CD4-positive, alpha-beta T cell (primary cell): ENCODE measurements at places on chromosomes 3 and 15. TPM values are rescaled to one million over a fixed set of nuclear protein-coding genes. Genes with fewer than 3 reads are reported as not detected.

DNA sequence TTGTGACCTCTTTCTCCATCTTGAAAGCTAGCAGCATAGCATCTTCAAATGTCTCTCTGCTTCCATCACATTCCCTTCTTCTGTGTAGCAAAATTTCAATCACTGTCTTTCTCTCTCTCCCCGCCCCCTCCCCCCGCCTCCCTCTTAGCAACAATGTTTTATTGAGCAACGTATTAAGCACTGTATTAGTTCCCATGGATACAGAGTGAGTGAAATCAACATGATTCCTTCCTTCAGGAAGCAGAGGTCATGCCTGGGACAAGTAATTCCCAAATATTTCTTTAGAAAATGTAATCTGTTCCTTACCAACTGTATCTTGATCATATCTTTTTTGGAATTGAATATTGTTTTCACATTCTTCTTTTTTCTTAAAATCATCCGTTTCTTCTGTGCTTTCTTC, 373.7 kb upstream of the NECTIN3 start:
- DNase-seq: no peak

DNA sequence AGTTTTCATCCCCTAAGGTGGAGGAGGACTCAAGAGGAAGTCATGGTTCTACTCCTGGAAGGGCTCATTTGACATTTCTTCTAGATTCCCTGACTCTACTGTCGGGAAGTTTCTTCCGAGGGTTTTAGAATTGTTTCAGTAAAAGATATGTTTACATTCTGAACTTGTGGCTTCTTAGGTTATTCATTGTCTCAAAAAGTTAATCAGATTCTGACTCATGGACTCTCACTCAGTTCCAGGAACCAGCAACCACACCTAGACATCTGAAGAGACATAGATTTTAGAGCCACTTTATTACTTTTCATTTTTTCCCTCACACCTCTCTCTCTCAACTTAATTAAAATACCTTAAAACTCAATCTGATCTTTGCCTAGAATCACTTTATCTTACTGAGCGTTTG, 862.6 kb downstream of the AGBL1 start:
- DNase-seq: no peak

GRCh38 chr3:137509354-137510045, 254.6 kb upstream of the SOX14 start:
- no peak for DNase-seq

GRCh38 chr3:46859001-46859710, 4.1 kb downstream of the MYL3 start:
- DNase-seq: no peak

GRCh38 chr3:105365081-105365390, 1.7 kb upstream of the ALCAM start:
- no peak for DNase-seq

DNA sequence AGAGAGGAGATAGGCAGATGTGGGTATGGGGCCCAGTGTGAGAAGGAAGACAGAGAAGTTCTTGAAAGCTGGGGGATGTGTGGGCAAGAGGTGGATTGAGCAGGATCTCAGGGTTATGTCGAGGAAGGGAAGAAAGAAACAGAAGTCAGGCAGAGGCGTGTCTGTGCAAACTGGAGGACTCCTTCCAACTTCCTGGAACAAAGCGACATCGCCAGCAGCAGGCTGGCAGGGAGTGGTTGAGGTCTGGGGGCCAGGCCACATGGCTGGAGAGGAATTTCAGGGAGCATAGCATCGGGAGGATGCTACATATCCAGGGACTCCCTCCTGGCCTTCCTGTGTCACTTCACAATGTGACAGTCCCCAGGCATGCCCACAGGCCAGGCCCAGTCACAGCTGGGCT, 42.9 kb upstream of the MYZAP start:
- no peak for DNase-seq

DNA sequence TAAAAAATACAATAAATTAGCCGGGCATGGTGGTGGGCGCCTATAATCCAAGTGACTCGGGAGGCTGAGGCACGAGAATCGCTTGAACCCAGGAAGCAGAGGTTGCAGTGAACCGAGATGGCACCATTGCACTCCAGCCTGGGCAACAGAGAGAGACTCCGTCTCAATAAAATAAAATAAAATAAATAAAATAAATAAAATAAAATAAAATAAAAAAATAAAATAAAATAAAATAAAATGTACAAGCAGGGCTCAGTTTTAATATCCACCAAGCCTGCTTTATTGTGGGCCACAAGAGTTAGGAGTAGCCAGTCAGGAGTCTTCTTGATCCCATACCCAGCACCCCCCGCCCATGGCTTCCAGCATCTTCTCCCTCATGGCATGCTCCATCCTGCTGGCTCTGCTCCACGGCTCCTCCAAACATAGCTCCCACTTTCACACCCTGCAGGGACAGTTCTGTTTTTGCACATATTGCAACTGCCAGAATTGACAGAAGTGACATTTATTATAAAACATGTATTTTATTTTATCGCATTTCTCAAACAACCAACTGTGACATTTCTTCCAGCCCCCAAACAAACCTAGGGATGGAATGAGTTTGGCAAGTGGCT, 42.6 kb upstream of the RGMA start:
- DNase-seq: no peak

GRCh38 chr3:45538641-45538986, 55.9 kb upstream of the LIMD1 start:
- DNase-seq: no peak

DNA sequence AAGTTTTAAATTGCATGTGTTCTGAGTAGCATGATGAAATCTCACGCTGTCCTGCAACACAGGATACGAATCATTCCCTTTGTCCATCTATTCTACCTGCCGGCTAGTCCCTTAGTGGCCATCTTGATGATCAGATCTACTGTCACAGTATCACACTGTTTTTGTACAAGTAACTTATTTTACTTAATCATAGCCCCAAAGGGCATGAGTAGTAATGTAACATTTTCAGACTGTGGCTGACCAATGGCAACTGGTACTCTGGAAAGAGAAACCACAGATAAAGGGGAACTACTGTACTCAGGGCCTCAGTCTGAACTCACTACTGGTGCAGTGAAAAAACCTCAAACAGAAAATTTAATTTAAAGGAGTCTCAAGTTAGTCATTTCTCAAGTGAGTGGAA, 127.3 kb upstream of the MRPL3 start:
- no peak for DNase-seq

- DNase-seq: no peak
Observed at GRCh38 chr3:117404141-117404540, 694.6 kb downstream of the TUSC7 start.

DNA sequence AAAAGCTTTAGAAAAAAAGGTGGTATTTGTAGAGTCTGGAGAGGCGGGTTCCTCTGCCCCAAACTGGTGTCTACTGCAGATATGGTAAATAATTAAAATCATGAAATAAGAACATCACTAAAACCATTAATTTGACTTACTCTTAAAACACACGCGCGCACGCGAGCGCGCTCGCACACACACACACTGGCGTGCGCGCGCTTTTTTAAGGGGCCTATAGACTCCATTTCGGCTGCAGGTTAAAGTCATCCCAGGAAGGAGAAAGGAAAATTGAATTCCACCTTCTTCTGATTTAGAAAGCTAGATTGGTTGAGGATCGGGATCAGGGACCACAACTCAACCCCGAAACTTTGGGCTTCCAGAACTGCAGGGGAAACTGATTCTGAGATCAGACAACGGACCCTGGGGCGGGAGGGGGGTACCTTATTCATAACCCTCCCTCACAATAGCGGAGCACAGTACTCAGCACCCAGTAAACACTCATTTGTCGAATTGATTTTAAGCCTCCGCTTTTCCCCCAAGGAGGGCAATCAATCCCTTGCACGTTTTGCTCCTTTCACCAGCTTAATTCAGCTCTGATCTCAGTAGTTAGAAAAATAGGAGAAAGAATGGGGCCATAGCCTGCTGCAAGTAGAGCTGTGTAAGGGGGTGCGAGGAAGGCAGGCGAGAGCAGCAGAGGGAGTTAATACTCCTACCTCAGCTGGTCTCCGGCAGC, 509 bp upstream of the LRRC3B start:
- no peak for DNase-seq

GRCh38 chr3:173690542-173691180, 293.1 kb downstream of the NLGN1 start:
- DNase-seq: no peak

GRCh38 chr3:25476639-25477038, 48.6 kb downstream of the RARB start:
- no peak for DNase-seq

DNA sequence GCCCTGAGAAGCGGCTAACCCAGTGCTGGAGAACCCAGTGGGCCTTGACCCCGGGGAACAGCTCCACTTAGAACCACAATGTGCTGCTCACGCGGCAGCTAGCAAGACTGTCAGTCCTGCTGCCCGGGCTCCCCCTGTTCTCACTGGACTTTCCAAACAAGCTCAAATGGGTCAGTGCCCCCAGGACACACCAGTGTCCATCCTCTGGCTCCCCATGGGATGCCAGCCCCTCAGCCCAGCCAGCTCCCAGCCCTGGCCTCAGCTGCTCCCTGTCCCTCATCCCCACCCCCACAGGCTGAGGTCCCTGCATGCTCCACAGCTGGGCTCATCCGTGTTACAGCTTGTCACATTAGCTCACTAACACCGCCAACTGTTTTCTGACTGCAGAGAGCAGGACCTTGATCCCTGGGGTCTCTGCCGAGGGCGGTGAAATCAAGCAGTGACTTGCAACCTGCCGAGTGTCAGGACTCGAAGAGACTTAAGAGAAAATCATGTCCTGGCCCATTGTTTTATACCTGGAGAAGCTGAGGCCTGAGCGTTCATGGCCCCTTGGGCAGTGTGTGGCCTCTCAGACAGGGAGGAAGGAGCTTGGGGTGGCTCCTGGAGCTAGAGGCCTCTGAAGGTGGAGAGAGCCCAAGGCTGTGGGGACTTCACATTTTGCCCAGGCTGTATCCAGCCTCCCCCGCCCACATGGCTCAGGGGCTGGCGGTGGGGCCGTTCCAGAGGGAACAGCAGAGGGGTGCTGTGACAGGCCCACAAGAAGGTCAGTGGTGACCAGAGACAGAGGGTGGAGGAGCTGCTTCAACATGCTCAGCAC, 157.5 kb downstream of the MEGF11 start:
- DNase-seq: no peak

GRCh38 chr3:138842483-138843188, 7.9 kb upstream of the PIK3CB start:
- DNase-seq: no peak

- DNase-seq: no peak
Observed at GRCh38 chr3:120544361-120544760, 51.8 kb upstream of the NDUFB4 start.

GRCh38 chr3:1513662-1514061, 420.8 kb downstream of the CNTN6 start:
- DNase-seq: no peak

GRCh38 chr3:153897842-153898241, 223.3 kb upstream of the ARHGEF26 start:
- no peak for DNase-seq

- no peak for DNase-seq
Observed at GRCh38 chr3:111072031-111072921, 660 bp downstream of the NECTIN3 start.

GRCh38 chr3:166560253-166560652, 723.0 kb upstream of the BCHE start:
- DNase-seq: no peak

GRCh38 chr3:15291589-15292541, 40.5 kb downstream of the SH3BP5 start:
- DNase-seq: peak; percentile 24

DNA sequence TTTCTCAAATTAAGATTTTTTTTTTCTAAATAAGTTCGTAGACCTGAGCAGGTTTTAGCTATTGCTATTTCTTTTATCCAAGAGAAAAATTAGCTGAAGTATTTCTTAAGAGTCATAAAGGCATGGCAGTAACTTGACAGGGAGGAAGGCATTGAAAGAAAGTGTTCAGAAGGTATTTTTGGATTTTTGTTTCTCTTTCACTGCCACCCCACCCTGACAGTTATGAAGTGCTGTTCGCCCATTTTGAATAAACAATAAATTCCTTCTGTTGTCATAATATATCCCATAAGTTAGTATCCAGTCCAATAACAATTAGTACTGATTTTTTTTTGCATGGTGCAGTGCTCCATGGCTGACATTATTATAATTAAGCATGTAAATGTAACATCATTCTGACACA, 363.0 kb downstream of the NR2F2 start:
- DNase-seq: no peak

DNA sequence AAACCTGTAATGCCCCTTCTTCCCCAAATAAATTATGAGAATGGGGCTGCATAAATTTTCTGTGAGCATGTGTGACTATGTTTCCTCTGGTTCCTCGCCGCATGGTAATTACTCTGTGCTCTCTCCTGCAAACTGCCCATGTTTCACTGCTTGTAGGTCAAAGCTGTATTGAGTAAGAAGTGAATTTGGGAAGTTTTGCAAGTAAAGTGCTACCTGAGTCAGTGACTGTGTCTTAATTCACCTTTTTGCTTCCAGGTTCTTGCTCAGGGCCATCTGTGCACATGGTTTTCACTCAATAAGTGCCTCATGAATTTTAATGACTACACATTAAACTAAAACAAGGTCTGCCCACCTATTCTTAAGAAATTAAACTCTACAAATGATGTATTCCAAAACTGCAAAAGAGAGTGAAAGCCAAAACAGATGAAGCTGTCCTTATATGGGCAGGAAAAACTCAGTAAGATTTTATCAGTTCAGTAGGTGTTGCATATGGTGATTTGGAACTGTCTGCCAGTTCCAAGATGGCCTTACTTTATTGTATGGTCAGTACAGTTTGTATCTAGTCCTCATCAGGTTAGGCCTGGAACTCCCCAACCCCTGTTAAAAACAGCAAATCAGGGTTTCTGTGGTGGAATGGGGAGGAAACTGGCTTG, 100.0 kb downstream of the LPP start:
- no peak for DNase-seq

DNA sequence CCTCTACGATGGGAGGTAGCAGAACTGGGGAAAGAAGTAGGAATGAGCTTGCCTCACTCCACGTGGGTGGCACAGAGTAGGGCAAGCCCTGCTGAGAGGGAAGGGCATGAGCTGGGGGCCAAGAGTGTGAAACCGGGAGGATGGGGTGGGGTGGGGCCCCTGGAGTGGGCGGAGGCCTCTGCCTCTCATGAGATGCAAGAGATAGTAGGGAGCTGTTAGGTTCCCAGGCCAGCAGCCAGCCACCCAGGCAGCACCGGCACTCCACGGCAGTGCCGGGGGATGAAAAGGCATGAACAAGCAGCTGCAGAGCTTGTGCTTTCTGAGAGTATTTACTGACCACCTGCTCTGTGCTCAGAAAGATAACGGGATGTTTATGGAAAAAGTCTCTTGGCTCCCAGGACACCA, 24.4 kb upstream of the PLA2G4E start:
- no peak for DNase-seq

GRCh38 chr3:20110826-20111225, 70.6 kb downstream of the KAT2B start:
- DNase-seq: no peak

The NTRK3 gene
- not detected for total RNA-seq

The EHHADH gene
- total RNA-seq: 0.11 TPM

The ECE2 gene
- not detected for total RNA-seq

The ASB14 gene
- total RNA-seq: not detected

The CLDN16 gene
- not detected for total RNA-seq

The CSK gene
- 114 TPM for total RNA-seq

The FOXL2 gene
- total RNA-seq: not detected

The SLC22A13 gene
- 0.22 TPM for total RNA-seq

The C2CD4A gene
- 0.34 TPM for total RNA-seq
